ENCODE measurements at places on chromosomes 12 and 14. TPM values are rescaled to one million over a fixed set of nuclear protein-coding genes. Genes with fewer than 3 reads are reported as not detected.

GRCh38 chr14:97602438-97603117 lies 805.4 kb downstream of the VRK1 start:
- H3K27me3 ChIP-seq: no peaks in the 10 kb centered on the region
- H3K36me3 ChIP-seq: no peaks in the 10 kb centered on the region
- no peak overlapping the region for H3K4me3 ChIP-seq
- no peak overlapping the region for H3K27ac ChIP-seq
- DNase-seq: no peak

CABP1 gene
- 0.21 TPM for total RNA-seq

GRCh38 chr12:132490422-132491137 lies 629 bp downstream of the FBRSL1 start:
- peak overlapping the region; percentile 62 for H3K27ac ChIP-seq
- H3K27me3 ChIP-seq: peaks cover 5% of the 10 kb centered on the region
- no peak for DNase-seq
- H3K4me3 ChIP-seq: peak overlapping the region; percentile 88

DNA sequence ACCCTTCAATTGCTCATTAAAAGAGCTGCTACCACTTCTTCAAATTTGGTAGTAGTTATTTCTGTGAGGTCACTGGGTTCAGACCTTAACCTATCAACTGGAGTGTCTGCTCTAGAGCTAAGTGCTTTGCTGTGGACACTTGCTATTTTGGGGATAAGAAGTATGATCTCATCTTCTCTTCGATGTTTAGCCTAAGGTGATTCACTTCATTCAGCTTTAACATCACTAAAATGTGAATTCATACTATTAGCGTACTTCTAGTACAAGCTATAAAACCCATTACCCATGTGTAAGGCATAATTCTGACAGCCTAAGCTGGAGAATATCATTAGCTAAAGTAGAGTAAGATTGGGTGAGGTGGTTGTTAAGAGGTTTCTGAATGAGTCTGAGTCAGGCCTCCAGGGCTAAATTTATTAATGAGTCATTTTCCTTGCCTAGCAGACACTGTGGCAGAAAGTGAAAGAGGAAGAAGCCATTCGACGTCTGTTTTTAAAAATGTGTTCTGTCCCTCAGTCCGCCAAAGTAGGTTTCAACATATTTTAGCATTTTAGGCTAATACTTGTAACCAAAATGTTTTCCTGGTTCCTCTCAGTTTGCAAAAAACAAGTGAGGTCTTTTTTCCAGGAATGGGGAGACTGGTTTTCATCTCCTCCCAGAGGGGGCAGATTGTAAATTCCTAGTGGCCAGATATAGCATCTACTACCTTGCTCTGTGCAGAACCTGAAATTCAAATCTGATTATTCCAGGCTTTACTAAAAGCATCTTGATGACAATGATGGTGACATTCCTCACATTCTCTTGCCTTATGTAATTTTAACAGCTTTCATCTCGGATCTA lies 103.6 kb downstream of the SSPN start:
- no peaks in the 10 kb centered on the region for H3K36me3 ChIP-seq
- peak; percentile 87 for DNase-seq
- no peaks in the 10 kb centered on the region for H3K27me3 ChIP-seq
- H3K4me1 ChIP-seq: peaks cover 35% of the 10 kb centered on the region

TAS2R30 gene
- 0.47 TPM for total RNA-seq

GRCh38 chr12:130868412-130868811 lies 3.5 kb upstream of the RAN start:
- H3K4me3 ChIP-seq: no peak overlapping the region
- no peak for DNase-seq
- H3K4me1 ChIP-seq: peaks cover 17% of the 10 kb centered on the region
- peaks cover 10% of the 10 kb centered on the region for H3K36me3 ChIP-seq
